Pulmonary artery endothelial cell (primary cell): ENCODE measurements at places on chromosomes 11 and 22.

DNA sequence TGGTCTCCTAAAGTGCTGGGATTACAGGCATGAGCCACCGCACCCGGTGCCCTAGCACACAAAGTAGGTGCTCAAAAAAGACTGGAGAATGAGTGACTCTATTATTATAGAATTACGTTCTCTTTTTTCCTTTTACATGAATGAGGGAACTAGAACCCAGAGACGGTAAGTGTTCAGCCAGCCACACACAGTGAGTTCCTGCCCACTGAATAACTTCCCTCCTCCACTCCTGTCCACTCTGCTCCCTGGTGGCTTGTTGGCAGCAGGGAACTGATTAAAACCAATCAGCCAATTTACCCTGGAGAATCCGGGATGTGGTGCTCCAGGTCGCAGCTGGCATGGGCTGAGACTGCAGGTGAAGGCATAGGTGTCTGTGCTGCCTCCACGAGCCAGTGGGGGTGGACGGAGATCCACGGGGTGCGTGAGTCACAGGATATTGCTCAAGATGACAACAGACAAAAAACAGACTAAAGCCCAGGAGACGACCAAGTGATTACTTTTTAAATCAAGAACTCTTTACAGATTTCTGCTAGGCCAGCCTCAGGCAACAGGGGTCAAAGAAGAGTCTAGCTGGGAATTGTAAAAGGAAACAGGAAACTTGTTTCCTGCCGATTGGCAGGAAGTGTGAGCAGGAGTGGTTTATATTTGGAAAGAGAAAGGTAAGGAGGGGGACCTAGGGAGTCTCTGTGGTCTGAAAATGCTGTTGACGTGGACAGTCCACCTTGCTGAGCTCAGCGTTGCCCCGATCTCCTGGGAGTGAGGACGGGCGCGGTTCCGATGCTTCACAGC lies 95.2 kb upstream of the TP53I11 start:
- DNase-seq = no peak

GRCh38 chr11:65928667-65929066 lies 9.4 kb downstream of the DRAP1 start:
- DNase-seq = no peak

GRCh38 chr11:75946531-75947530 lies 131.8 kb downstream of the UVRAG start:
- DNase-seq = no peak

GRCh38 chr22:45227645-45228400 lies 12.9 kb downstream of the KIAA0930 start:
- no peak for DNase-seq

- DNase-seq = no peak
Measured at GRCh38 chr11:80196932-80197554, 756.2 kb upstream of the TENM4 start.

GRCh38 chr11:113697756-113698407 lies 8.2 kb downstream of the TMPRSS5 start:
- no peak for DNase-seq

DNA sequence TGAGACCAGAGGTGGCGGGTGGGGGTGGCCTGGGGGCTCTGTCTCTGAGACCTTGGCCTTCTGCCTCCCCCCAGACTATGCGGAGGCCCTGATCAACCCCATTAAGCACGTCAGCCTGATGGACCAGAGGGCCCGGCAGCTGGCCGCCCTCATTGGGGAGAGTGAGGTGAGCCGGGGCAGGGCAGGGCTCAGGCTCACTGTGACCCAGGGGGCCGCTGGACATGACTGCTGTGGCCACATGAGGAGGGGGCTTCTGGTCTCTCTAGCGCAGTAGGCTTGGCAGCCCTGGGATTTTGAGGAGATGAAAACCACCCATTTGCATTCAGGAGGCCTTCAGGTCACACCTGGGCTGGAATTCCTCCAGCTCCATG lies 12.6 kb downstream of the PLCB3 start:
- DNase-seq = no peak

- DNase-seq = no peak
Measured at GRCh38 chr11:129881570-129882170, 13.7 kb downstream of the NFRKB start.

- DNase-seq = no peak
Measured at GRCh38 chr11:104584823-104585222, 313.4 kb downstream of the CASP12 start.

DNA sequence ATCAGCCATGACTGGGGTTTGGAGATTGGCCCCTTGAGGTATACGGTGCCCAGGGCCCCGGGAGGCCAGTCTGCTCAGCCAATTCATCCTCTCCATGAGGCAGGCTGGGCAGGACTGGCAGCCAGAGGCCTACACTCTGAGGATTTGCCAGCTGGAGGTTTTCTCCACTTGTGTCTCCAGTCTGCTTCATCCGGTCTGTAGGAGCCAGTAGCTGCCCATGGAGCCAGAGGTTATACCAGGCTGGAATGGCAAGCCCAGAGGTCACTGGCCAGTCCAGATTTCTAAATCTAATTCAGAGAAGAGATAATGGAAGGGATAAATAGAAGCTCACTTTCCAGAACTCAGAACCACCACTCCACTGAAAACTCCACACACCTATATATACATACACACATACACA lies 10.0 kb downstream of the FHIP1B start:
- no peak for DNase-seq

DNA sequence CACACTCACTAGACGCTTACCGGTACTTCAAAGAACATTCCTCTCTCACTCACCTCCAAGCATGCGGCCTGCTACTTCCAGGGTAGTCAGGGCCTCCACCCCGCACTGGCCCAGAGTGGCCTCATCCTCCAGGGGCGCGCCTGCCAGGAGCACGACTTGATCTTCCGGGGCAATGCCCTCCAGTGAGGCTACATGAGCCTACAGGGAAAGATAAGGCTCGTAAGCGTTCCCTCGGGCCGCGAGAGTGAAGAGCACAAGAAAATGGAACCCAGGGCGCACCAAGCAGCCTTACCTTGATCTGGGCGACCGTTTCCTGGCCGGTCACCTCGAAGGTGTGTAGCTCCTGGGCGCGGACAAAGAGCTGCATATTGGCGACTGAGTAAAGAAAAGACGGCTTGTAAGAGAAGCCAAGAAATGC lies 478 bp downstream of the FAU start:
- DNase-seq = no peak

DNA sequence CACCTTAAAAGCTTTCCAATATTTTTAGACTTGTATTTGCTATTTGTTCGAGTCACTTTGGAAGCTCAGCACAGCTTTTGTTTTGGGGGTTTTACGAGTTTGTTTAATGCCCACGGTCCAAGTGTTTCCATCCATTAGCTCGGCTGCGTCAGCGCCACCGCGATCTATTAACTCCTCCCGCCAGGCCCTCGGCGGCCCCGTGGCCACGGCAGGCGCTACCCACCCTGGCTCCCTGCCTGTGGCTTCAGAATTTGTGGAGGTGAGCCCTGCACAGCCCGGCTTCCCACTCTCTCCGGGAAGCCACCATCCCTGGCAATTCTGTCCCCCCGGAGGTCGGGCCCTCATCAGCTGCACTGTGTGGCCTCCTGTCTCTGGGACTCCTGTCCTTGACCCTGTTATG lies 648.5 kb downstream of the BRD1 start:
- no peak for DNase-seq

GRCh38 chr11:74265256-74265655 lies 46.2 kb downstream of the P4HA3 start:
- no peak for DNase-seq

DNA sequence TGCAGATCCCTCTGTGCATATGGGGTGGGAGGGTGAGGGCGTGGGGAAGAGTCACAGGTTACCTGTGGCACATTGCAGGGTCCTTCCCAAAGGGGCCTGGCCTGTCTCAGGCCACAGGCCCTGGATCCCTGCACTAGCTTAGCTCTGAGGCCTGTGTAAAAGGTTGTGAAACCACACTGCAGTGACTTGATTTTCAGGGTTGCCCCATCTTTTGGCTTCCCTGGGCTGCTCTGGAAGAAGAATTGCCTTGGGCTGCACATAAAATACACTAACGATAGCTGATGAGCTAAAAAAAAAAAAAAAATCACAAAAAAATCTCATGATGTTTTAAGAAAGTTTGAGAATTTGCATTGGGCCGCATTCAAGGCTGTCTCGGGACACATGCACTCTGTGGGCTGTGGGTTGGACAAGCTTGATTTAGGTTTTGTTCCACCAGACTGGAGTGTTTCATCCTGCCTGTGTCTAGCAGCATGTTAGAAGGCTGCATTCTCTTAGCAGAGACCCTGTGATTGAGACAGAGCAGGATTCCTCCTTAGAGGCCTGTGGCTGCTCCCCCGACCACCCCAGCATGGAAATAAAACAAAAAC lies 35.9 kb upstream of the TREH start:
- DNase-seq = no peak

DNA sequence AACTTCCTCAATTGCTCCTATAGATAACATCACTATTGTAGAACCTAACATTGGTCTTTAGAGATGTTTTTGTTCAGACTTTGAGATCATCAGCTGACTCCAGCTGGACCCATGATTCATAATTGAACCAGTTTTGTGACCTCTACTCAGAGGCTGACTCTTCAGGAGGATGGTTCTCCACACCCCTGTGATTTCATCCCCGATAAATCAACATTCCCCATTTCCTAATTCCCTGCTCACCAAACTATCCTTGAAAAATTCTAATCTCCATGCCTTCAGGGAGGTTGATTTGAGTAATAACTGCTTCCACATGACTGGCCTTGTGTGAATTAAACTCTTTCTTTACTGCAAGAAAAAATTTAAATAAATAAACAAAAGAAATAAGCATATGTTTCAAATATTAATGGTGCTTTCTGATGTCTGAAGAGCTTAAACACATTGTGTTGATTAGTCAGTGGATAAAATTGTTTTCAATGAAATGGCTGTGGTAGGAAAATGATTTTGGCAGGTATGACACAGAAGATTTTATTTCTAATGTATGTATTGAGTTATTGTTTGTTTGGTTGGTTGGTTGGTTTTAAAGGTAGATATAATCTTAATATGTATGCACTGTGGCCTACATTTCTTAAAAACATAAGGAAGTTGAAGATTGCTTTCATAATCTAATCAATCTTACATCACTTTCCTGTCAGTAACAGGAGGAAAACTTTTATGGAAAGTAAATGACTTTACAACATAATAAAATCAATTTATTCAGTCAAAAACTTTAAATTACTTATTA lies 427.9 kb upstream of the CCDC179 start:
- no peak for DNase-seq

DNA sequence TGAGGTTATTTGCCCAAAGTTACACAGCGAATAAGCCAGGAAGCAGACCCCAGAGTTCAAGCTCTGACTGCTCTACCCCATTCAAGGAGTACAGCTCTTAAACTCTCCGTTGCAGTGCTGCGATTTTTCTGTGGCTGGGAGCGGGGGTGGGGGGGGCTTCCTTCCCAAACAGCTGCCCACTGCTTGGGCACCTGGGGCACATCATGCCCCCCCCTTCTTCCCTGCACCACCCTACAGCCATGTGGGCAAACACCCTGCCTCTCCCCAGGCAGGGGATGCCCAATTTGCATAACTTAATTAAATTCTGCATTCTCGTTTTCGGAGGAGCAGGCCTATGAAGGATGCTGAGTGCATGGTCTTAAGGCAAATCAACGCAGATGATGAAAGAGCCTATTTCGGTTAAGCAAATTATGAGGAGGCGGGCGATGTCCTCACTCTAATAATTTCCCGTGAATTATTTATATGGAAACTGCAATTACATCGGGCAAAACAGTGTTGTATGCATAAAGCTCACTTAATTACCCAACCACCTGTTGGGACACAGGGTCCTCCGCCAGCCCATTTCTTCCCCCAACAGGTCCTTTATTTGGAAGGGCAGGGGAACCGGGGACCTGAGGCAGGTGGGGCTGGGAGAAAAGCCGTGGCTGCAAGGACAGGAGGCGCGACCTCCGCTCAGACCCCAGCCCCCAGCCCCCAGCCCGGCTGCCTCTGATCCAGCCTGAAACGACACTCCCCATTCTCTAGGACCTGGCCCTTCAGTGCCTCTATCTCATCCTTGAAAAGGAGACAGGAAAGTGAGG lies 610.5 kb downstream of the BUD13 start:
- DNase-seq = no peak
